ENCODE measurements at places on chromosomes 3 and 15.

- DNase-seq = no peak
Measured at GRCh38 chr15:67048281-67049279, 16.8 kb upstream of the SMAD3 start.

GRCh38 chr3:144114767-144115166, 143.1 kb downstream of the DIPK2A start:
- DNase-seq = no peak

DNA sequence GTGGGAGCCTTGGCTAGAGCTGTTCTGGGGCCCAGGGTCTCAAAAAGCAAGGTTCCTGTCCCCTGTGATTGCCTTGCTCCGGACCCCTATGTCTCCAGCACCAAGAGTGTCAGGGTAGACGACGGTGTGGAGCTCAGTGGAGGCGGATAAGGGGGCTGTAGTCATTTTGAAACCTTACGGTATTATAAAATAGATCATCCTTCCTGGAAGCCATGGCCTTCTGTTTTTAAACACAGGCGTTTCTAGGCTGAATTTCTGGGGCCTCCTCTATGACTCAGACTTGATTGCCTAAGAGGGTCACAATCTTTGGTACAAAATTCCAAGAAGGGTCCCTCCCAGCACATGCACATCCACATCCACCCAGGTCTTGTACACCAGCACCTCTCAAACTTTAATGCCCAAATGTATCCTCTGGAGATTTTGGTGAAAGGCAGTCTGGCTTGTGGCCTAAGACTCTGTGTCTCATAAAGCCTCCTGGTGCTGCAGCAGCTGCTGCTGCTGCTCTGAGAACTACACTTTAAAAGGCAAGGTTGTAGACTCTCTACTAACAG, 70.5 kb upstream of the XCR1 start:
- DNase-seq = no peak

DNA sequence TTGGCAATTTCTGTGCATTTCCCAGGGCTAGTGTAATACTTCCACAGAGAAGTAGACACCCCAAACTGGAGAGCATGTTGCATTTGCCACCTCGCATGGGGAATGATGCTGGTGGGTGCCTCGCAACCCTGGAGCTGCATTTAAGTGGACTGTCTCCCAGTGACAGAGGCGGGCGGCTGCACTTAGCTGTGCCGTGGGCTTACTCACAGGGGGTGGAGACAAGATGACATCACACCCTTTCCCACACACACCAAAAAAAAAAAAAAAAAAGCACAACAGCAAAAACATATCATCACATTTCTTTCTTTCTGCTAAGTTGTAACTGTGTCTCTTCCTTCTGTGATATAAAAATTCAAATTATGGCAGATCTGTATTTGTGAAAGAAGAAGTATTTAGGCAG, at the start of gene ABI3BP:
ABI3BP (minus strand) TSS at position 113 of the 400 bp plus-strand sequence; CDS start at position 76, 37 bp downstream.
- peak; percentile 16 for DNase-seq

- DNase-seq = no peak
Measured at GRCh38 chr3:113436809-113437208, 4.5 kb downstream of the CFAP44 start.
